Peyer's patch (tissue), 4 donors: ENCODE measurements at places on chromosomes 1 and 21. TPM values are rescaled to one million over a fixed set of nuclear protein-coding genes. Genes with fewer than 3 reads are reported as not detected.

SH2D1B gene
- 1.3 TPM for total RNA-seq

AK4 gene
- total RNA-seq, result 5.4 TPM

DNA sequence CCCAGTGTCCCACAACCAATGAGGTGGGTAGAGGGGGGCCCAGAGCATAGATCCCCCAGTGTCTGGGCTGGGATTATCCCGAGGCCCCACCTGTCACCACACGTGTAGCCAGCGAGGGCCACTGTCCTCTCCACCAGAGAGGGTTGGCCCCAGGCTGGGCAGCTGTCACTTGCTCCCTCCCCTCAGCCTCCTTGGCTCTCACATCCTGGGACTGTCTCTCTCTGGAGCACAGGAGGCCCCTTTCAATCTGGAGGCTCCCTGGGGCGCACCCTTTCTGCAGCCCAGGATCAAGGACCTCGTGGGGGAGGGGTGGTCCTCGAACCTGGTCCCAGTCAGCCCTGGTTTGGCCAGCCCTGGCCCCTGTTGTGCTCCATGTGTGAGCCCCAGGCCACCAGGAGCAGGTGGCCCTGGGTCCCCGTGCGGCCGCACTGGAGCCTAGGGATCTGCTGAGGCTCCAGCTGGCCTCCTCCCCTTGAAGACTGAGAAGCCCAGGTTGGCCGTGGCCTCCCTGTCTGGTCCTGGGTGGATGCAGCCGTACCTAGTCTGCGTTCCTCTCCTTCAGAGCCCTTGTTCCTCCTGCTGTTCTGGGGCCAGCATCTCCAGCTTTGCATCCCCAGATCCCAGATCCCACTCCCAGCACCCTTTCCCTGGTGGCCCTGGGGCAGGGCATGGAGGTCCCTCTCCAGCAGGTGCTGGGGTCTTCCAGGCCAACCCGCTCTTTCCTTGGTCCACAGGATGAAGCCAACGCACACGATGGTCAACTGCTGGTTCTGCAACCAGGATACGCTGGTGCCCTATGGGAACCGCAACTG, 6.7 kb downstream of the TMEM201 start:
- H3K27ac ChIP-seq, result no peak overlapping the region
- no peaks in the 10 kb centered on the region for H3K27me3 ChIP-seq
- peaks cover 27% of the 10 kb centered on the region for H3K36me3 ChIP-seq
- H3K4me1 ChIP-seq, result peaks cover 23% of the 10 kb centered on the region

GRCh38 chr1:69081668-69082067, 486.1 kb upstream of the LRRC7 start:
- no peak overlapping the region for H3K27ac ChIP-seq
- no peak for DNase-seq
- no peaks in the 10 kb centered on the region for H3K36me3 ChIP-seq
- no peaks in the 10 kb centered on the region for H3K27me3 ChIP-seq
- no peaks in the 10 kb centered on the region for H3K4me1 ChIP-seq

- no peaks in the 10 kb centered on the region for H3K36me3 ChIP-seq
- H3K27me3 ChIP-seq, result no peaks in the 10 kb centered on the region
- no peak overlapping the region for H3K4me3 ChIP-seq
- no peaks in the 10 kb centered on the region for H3K4me1 ChIP-seq
Observed at GRCh38 chr1:160471253-160471652, 51.8 kb downstream of the SLAMF6 start.
